Activated CD4-positive, alpha-beta T cell treated with anti-CD3 and anti-CD28 coated beads, Interleukin-2, amount 10 ng/mL, durations not matched to agents 24 days and 14 days (primary cell): ENCODE measurements at places on chromosomes 11 and 22. TPM values are rescaled to one million over a fixed set of nuclear protein-coding genes. Genes with fewer than 3 reads are reported as not detected.

Gene SCT
- not detected in 2 replicates for total RNA-seq

Gene OR51B2
- total RNA-seq, result not detected in 2 replicates

Gene RAPSN
- total RNA-seq, result 0.42 and 1.0 TPM in 2 replicates

Gene SCO2
- total RNA-seq, result 5.3 and 11.2 TPM in 2 replicates
